Activated CD8-positive, alpha-beta memory T cell treated with anti-CD3 and anti-CD28 coated beads for 1 hour (primary cell): ENCODE measurements at places on chromosomes 4 and X.

DNA sequence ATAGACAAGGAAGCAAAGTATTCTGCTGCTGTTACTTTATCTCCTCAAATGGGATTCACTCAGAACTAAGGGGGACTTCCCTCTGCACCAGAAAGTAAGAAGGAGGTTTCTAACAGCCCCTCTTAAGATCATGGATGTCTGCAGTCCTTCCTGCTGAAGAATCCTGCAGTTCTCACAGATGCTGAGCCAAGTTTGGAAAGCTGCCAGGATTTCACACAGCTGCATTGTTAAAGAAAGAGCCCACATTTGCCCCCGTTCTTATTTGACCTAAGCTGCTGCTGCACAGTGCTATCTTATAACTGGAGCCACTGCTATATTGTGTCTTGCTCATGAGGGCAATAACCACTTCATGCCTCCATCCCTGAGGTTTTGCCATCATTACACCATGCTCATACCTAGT is 81.1 kb downstream of the FAAH2 start:
- no peak for DNase-seq

GRCh38 chr4:65971686-65972085 is 301.4 kb upstream of the EPHA5 start:
- no peak for DNase-seq

DNA sequence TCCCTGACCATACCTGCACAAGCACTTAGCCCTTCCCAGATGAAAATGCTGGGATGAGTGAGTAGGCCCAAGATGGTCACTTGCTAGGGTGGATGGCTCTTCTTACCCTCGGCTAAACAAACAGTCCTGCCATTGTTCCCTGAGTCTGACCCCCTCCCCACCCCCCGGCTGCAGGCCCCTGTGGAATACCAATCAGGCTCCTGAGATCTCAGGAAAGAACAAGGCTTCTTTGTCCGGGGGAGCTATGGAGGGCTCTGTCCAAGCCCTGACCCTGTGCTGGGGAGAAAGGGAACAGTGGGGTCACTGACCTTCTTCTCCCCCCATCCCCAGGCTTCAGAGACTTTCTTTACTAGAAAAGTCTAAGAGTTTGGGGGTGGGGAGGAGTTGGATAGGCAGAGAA is 6.0 kb downstream of the PLP1 start:
- no peak for DNase-seq

- no peak for DNase-seq
Measured at GRCh38 chr4:15805583-15806517, 27.7 kb downstream of the CD38 start.

DNA sequence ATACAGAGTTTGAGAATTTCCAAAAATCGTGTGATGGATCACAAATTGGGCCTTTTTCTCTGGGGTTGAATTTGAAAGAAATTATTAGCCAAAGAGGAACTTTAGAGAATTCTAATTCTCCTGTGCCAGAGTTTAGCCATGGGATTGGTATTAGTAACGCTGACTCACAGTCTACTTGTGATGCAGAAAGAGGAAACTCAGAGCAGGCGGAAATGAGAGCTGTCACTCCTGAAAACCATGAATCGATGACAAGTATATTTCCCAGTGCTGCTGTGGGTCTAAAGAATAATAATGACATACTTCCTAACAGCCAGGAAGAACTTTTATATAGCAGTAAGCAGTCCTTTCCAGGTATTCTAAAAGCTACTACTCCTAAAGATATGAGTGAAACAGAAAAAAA is 64.9 kb downstream of the N4BP2 start:
- no peak for DNase-seq

- DNase-seq = no peak
Measured at GRCh38 chr4:181525634-181526033, 717.6 kb upstream of the TENM3 start.

GRCh38 chr4:77990904-77991358 is 66.2 kb upstream of the FRAS1 start:
- DNase-seq = no peak

- DNase-seq = no peak
Measured at GRCh38 chrX:55240788-55241340, 20.7 kb downstream of the PAGE5 start.

DNA sequence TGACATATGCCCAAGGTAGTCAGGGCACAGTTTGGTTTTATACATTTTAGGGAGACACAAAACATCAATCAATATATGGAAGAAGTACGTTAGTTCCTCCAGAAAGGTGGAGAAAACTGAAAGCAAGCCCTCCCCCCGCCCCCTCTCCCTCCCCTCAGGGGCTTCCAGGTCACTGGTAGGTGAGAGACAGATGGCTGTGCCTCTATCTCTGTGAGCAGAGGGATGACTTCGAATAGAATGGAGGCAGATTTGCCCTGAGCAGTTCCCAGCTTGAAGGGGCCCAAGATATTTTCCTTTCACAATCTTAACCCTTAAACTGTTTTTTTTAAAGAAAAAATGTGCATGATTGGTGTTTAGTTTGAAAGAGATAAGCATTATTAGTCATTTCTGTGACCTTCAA is 114.0 kb downstream of the PCDH10 start:
- no peak for DNase-seq

GRCh38 chr4:171857302-171858012 is 44.3 kb downstream of the GALNTL6 start:
- no peak for DNase-seq

GRCh38 chr4:139085141-139085540 is 69.6 kb downstream of the NOCT start:
- no peak for DNase-seq

DNA sequence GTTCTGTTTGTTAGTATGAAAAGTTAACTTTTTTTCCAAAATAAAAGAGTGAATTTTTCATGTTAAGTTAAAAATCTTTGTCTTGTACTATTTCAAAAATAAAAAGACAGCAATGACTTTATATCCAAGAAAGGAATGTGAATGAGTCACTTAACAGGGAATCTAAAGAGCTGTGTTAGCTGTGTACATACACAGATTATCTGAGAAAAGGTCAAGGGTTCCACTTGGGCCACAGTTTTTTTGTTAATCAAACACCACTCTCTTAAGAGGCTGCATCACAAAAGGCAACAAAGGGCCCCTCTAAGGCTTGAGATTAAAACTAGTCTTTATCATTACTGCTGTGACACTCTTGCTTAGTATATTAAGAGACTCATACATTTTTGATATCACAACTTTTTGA is 82.1 kb downstream of the FIP1L1 start:
- DNase-seq = no peak

DNA sequence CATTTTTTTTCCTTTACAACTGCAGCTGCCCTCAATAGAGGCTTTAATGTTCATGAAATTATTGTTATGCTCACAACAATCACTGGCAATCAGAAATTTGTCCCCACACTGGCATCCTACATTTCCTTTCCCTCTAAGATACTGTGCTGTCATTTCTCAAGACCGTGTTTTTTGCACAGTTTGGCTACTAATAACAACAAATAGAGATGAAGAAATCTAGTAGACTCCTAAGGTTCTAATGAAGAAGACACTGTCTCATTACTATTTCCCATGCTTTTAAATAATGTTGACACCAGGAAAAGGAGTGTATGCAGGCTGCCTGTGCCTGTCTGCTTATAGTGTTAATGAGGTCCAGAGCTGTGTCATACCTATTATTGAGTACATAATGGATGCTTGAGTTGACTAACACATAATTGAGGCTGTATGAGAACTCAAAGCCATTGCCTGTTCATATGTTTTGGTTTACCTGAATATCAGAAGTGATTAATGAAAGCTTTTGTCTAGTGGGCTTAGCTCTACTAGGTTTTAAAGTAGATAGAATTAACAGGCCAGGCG is 1.5 kb upstream of the EIF4E start:
- no peak for DNase-seq

DNA sequence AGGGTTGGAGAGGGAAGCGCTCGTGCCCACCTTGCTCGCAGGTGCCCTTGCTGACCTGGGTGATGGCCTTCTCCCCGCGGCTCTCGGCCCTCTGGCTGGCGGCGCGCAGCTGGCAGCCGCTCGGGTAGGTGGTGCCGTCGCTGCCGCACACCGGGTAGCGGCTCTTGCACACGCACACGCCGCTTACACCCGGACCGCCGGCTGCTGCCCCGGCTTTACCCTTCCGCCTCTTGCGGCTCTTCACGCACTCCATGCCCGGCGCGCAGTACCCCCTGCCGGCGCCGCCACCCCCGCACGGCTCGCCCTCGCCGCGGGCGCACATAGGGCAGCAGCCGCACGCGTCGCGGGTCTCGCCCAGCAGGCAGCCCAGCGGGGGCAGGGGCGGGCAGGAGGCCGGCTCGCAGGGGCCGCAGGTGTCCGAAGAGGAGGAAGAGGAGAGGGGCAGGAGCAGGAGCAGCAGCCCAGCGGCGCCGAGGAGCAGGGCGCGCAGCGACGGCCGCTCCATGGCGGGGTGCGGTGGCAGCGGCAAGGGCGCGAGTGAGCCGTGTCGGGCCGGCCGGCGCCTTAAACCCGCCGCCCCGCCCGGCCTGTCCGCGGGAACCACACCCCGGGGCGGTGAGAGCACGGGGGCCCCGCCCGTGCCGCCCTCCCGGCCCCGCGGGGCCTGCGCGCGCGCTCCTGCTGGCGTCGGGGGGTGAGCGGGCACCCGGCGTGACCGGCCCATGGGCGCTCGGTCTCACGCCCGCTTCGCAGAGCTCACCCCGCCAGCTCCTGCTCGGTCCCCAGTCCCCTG is at the start of gene IGFBP7:
IGFBP7 (minus strand) TSS at position 539 of the 793 bp plus-strand sequence; CDS start at position 505, 34 bp downstream.
- DNase-seq = no peak

DNA sequence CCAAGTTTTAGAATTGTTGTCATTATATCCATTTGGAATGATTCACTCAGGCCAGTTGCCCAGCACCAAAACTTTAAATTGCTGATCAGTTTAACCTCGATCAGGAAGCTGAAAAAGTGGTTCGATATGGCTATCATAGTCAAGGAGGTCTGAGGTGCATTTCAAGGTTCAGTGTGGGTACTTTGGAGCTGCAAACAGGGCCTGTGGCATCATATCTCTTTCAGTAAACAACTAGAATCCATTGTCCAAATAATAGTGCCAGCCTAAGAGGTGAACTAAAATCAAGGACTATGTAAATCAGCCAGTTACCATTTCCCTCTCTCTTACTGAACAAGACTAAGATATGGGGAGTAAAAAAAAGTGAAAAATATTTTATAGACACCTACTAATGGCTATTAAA is 14.2 kb downstream of the TMEM47 start:
- DNase-seq = no peak

GRCh38 chr4:79209081-79209480 is 116.8 kb downstream of the NAA11 start:
- DNase-seq = no peak

DNA sequence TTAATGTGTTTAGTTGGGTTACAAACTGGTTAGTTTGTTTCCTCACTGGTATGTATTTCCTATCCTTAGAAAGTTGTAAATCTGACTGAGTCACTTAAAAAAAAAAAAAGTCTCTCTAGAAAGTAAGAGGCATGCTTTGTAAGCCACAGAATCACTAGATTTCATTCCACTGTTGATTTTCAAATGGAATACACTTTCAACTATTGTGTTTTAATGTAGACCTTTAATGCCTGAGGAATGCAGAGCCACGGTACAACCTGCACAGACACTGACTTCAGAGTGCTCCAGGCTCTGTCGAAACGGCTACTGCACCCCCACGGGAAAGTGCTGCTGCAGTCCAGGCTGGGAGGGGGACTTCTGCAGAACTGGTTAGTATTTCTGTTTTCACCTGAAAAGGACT is 88.6 kb downstream of the HHIP start:
- DNase-seq = no peak

DNA sequence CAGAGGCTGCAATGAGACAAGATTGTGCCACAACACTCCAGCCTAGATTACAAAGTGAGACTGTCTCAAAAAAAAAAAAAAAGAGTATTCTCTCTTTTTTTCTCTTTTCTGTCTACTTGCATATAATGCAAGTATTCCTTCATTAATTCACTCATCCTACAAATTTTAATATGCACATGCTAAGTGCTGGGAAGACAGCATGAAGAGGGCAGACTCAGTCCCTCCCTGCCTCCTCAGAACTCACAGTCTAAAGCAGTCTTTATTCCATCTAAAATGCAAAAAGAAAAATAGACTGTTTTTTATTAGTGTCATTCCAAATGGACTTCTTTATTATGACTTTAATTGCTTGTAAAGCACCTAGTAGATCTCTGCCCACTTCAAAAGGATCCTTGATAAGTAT is 85.6 kb downstream of the NKX6-1 start:
- DNase-seq = no peak

- DNase-seq = no peak
Measured at GRCh38 chr4:59540311-59540710, 1659.8 kb upstream of the ADGRL3 start.

DNA sequence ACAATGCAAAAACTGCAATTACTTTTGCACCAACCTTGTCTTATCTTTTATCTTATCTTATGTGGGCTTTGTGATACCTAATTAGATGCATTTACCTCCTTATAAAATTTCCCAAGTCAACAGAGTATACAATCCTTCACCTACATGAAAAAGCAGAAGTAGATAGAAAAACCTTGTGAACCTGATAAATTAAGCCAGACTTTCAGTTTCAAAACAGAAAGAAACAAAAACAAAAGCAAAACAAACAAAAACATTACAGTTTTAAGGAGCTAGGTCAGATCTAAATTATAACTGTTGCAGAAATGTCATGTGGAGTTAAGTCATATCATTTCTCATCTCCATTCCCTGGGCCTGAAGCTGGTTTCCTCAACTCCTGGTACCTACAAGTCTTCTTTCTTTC is 24.9 kb upstream of the CXXC4 start:
- DNase-seq = no peak

DNA sequence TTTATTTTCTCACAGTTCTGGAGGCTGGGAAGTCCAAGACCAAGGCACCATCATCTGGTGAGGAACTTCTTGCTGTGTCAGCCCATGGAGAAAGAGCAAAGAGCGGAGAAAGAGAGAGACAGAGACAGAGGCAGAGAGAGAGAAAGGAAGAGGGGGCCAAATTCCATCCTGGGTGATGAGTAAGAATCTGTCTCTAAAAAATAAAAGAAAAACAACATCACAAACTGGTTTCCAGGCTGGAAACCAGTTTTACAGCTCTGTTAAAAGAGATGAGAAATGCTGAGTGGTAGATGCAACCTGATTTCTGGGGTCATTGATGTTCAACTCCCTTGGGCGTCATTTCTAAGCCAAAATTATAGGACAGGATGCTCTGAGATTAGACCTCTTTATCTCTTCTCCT is 72.9 kb downstream of the SHOX start:
- no peak for DNase-seq

- no peak for DNase-seq
Measured at GRCh38 chrX:71666240-71667223, 814 bp upstream of the LOC101059915 start.

GRCh38 chr4:121150003-121150402 is 14.1 kb downstream of the TNIP3 start:
- DNase-seq = no peak

- DNase-seq = no peak
Measured at GRCh38 chr4:133982533-133983224, 218.9 kb downstream of the PABPC4L start.

GRCh38 chr4:97664741-97665140 is 478.5 kb downstream of the STPG2 start:
- no peak for DNase-seq

- DNase-seq = no peak
Measured at GRCh38 chrX:110132450-110133114, 129.7 kb downstream of the TMEM164 start.
